Mesenteric fat pad (tissue), 1 donor: ENCODE measurements at places on chromosomes 7 and 10. TPM values are rescaled to one million over a fixed set of nuclear protein-coding genes. Genes with fewer than 3 reads are reported as not detected.

GRCh38 chr7:99404235-99404976, 4.0 kb downstream of the PDAP1 start:
- DNase-seq = no peak

DNA sequence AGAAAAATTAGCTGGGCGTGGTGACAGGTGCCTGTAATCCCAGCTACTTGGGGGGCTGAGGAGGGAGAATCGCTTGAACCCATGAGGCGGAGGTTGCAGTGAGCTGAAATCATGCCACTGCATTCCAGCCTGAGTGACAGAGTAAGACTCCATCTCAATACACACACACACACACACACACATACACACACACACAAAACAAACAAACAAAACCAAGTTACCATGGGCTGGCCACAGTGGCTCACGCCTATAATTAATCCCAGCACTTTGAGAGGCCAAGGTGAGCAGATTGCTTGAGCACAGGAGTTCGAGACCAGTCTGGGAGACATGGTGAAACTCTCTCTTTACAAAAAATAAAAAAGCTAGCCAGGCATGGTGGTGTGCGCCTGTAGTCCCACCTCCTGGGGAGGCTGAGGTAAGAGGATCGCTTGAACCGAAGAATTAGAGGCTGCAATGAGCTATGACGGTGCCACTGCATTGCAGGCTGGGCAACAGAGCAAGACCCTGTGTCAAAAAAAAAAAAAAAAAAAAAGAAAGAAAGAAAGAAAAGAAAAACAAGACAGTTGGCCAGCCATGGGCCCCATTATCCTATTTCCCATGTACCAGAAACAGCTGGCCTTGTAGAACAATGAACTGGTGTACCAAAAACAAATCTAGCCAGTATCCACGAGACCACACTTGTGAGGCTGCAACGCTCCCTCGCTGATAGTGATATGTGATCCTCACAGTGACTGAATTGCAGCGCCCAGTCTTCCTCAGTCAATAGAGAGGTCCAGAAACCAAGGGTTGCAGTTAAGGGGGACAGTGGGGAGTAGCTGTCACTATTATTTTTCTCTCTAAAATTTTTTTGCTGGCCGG, 6.6 kb upstream of the AGFG2 start:
- no peak for DNase-seq

- DNase-seq = no peak
Measured at GRCh38 chr10:7890781-7891180, 72.5 kb downstream of the TAF3 start.

PDE1C gene
- total RNA-seq = 2.2 TPM

JAKMIP3 gene
- total RNA-seq = 0.48 TPM

DNA sequence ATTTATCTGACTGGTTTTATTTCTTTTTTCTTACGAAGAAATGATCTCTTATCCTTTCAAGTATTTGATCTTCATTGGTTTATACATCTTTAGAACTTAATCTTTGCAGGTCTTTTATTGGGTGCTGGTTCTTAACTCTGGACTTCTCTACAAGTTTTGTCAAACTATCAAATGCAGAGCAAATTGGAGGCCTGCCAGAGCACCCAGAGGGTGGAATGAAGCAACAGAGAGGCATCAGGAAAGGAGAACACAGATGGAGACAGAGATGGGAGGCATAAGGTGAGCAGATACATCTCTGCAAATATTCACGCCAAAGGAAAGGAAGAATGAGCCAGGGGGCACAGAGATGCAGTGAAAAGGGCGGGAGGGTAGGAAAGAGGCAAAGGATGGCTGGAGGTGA, 130.3 kb downstream of the PKD1L1 start:
- no peak for DNase-seq

CUZD1 gene
- total RNA-seq = 0.51 TPM

DNA sequence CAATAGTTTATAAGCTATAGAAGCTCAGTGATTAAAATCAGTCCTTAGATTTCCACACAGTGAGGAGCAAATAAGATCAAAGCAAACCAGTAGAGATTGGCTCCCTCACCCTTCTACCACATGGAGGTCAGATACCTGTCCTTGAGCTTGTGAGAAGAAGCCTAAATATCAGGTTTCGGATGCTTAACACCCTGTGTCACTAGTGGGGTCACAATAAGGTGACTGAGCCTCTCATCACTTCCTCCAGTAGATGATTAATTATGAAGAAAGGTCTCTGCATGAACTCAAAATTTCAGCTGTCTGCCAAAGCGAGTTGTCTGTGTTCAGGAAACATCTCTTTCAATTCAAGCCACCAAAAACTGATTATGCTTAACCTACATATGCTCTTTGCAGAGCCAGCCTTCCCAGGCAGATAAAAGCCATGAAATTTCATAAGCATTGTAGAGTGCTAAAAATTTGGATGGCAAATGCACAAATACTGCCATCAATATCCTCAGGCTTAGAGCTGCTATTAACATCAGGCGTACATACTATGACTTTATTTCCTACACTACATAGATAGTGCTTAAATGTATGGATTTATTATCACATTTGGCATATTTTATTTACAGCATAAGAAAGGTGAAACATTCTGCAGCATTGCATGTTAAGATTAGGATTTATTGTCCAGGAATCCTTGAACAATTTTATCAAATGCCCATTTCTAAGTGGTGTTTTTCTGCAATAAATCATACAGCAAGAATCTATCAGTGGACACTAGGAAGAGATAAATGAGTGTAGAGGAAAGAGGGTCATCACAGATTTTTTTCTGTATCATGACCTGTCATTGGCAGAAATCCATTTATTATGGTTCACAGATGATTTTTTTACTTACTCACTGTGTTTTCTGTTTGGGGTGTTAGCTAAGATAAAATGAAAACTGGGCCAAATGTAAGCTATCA, 285.1 kb upstream of the SP8 start:
- no peak for DNase-seq

DNA sequence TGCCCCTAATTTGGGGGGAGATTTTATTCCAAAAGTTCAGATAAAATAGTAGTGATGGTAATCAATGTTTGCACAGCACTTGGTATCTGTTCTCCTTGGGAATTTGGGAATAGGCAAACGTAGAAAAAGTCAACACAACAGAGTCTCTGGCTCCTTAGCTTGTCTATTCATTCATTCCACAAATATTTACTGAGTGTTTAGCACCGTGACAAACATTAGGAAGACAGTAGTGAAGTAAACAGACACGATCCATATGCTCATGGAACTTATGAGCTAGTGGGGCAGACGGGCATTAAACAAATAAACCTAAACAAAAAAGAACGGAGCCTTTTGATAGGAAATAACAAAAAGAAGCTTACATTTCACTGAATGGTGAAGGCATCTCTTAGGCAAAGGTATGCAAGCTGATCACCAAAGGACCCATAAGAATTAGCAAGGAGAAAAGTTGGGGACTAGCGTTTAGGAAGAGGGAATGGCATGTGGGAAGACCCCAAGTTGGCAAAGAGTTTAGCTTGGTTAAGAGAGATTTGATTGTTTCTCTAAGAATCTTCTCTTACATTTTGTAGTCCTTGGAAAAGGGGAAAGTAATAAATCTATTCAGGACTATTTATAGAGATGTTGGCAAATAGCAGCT, 243.9 kb upstream of the NPY start:
- no peak for DNase-seq

BAMBI gene
- total RNA-seq = 14.3 TPM

EVX1 gene
- total RNA-seq = 0.13 TPM

GRCh38 chr7:94250987-94251386, 143.7 kb upstream of the COL1A2 start:
- DNase-seq = no peak

GRCh38 chr7:44769376-44769775, 20.7 kb downstream of the ZMIZ2 start:
- DNase-seq = no peak

- DNase-seq = no peak
Measured at GRCh38 chr10:14608381-14609001, 166.2 kb downstream of the FAM107B start.

- DNase-seq = no peak
Measured at GRCh38 chr7:95485391-95486123, at the start of gene ASB4. TSS of gene ASB4 (plus strand) at chr7:95485943. CDS start at chr7:95485972, 29 bp downstream.

DNA sequence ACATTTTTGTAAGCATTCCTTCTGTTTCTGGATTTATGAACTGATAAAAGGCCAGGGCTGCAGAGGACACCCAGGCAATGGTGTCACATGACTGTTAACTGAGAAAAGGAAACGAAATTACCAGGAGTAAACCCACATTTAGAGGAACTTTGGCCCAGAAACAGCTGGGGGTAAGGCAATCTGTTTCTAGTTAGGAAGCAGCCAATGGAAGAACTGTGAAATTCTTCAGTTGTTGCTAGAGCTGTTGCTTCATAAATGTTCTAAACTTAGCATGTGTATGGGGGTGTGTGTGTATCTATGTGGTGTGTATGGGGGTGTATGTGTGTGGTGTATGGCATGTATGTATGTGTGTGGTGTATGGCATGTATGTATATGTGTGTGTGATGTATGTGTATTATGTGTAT, 11.8 kb upstream of the PDCD4 start:
- DNase-seq = no peak

EEPD1 gene
- total RNA-seq = 18.5 TPM

DNA sequence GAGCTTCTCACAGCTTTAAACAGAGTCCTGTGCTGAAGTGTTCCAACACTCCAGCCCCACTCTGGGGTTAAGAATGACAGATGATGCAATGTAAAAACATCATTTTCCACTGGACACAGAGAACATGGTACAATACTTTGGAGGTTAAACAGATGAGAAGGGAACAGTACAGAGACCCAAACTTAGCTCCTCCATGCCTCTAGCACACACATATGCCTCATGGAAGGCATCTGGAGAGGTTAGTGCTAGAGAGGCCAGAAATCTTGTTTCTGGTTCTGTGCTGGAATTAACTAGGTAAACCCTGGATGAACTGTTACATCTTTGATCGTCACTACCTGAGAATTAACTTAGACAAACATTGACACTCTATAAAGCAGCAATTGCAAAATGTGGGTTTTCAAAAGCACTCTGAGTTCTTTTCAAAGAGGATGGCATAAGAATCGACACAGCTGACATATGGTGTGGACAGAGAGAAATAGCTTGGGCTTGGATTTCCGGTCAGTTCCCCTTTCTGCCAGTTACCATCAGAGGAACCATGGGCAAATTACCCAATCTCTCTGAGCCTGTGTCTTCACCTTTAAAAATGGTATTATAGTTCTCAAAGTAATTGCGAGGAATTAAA, 81.9 kb downstream of the KCNMA1 start:
- no peak for DNase-seq

DNA sequence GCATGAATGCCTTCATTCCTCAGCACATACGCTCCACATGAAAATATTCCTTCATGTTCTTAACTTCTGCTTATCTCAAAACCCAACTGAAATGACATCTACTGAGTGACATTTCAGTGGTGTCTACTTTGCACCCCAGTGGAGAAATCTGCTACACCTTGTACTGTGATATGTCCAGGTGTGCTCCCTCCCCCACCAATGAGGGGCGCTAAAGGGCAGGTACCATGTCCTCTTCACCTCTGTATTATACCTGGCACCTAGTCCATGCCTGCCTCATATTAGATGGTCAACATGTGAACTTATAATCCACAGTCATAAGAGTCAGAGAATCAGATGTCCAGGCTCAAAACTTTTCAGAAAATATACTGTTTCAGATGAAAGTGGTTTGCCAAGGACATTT, 2.1 kb downstream of the PAXIP1 start:
- DNase-seq = no peak

DNA sequence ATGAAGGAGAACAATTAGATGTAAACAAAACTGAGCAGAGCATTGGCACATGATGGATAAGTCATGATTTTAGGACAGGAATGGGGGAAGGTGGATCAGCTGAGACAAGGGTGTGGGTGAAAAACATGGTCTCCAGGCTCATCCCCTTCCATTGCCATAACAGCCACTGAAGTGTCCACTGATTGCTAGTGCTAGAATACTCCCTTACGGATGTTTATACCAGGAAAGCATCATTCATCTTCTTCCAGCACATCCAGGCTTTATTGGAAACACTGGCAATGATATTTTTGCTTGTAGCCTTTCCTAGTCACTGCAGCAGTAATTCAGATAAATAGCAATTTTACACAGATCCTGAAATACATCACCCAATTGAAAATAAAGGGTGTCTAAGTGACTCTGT, 259.5 kb downstream of the PLXDC2 start:
- no peak for DNase-seq

PRLHR gene
- not detected for total RNA-seq

GRCh38 chr10:13892001-13892491, 305.3 kb downstream of the PRPF18 start:
- DNase-seq = no peak

DNA sequence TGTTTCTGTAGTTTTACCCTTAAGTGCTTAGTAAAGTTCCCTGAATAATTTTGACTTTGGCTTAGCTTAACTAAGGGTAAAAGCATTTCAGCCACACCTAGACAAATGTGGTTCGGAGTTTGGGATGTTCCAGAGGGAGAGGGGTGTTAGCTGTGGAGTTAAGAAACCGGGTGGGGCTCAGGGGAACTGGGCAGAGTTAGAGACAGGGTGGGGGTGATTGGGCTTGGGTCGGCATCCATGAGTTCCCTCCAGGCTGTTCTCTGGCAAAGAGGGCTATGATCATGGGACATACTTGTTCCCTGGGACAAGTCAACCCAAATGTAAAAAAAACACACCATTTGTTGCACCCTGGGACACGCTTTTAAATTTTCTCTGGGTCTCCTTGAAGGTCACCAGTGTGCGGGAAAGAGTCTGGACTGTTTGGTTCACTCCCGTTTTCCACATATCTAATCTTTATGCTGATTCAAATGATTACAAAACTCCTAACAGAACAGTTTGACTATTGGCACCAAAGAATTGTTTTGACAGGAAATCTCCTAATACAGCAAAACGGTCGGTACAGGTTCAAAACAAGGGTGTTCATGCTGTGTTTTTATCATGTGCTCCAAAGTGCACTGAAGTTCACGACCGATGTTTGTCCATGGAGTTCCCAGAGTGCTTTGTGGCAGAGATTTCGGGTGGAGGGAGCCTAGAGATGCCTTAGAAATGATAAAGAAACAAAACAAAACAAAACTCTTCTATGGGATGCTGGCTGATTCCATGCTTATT, 56.5 kb downstream of the PLXDC2 start:
- DNase-seq = no peak

VWDE gene
- total RNA-seq = not detected

GRCh38 chr7:17009007-17009719, 127.4 kb upstream of the AGR3 start:
- DNase-seq = no peak

- no peak for DNase-seq
Measured at GRCh38 chr10:72276013-72276387, 2.3 kb downstream of the DDIT4 start.

GRCh38 chr7:118259115-118259514, 34.6 kb downstream of the ANKRD7 start:
- DNase-seq = no peak

DNA sequence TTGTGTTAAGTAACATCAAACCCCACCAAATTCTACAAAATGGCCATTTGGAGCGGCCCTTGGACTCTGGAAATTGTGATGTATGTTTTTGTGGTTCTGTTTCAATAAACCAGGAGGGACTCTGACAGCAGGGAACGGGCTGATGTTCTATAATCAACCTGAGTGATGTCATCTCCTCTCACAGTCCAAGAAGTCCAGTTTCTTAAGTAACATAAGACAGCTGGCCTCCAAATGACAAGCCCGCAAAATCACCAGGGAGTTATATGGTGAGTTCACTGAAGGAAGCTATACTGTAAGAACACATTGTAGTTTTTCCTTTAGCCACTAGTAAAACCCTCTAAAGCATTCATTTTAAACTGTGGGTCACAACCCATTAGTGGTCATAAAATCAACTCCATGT, 34.0 kb downstream of the GOT1 start:
- DNase-seq = no peak

GRCh38 chr10:71717551-71717951, 2.0 kb downstream of the C10orf105 start:
- DNase-seq = no peak

TMEM236 gene
- total RNA-seq = 3.0 TPM

GIMAP4 gene
- 49.4 TPM for total RNA-seq

MMRN2 gene
- 78.4 TPM for total RNA-seq

- DNase-seq = no peak
Measured at GRCh38 chr7:138525757-138526156, 65.7 kb downstream of the TRIM24 start.
